ENCODE measurements at places on chromosomes 4 and X. TPM values are rescaled to one million over a fixed set of nuclear protein-coding genes. Genes with fewer than 3 reads are reported as not detected.

The NPNT gene
- total RNA-seq = 1.1 TPM

The PQBP1 gene
- 61.5 TPM for total RNA-seq

The FRMD7 gene
- total RNA-seq = not detected

The TMEM128 gene
- 28.7 TPM for total RNA-seq

The CXCL6 gene
- 1.1 TPM for total RNA-seq

The TEC gene
- total RNA-seq = 1.3 TPM

The CFAP47 gene
- total RNA-seq = 0.12 TPM

The CLDN34 gene
- total RNA-seq = not detected

The QRFPR gene
- total RNA-seq = not detected

The SFRP2 gene
- not detected for total RNA-seq

The AKAP4 gene
- total RNA-seq = not detected

The SLAIN2 gene
- 27.1 TPM for total RNA-seq

The ATP2B3 gene
- under 0.01 TPM for total RNA-seq

The SMIM10 gene
- total RNA-seq = 5.9 TPM

The PPEF2 gene
- total RNA-seq = under 0.01 TPM

The KDR gene
- total RNA-seq = 0.75 TPM

The BST1 gene
- total RNA-seq = 3.1 TPM

The OPHN1 gene
- 12.1 TPM for total RNA-seq

The NR3C2 gene
- total RNA-seq = 0.55 TPM

The ARMCX6 gene
- 26.3 TPM for total RNA-seq

The F11 gene
- total RNA-seq = not detected

The ACE2 gene
- total RNA-seq = not detected

The TRIM61 gene
- 1.5 TPM for total RNA-seq

The LEF1 gene
- 0.33 TPM for total RNA-seq

The TMSB15A gene
- 8.7 TPM for total RNA-seq

The IQCM gene
- total RNA-seq = not detected

The NBDY gene
- total RNA-seq = 2.7 TPM
